Esophagus squamous epithelium (tissue), 5 donors: ENCODE measurements at places on chromosomes 5 and 9. TPM values are rescaled to one million over a fixed set of nuclear protein-coding genes. Genes with fewer than 3 reads are reported as not detected.

Gene KIF24
- total RNA-seq = 1.5 TPM

Gene ANKRD31
- 0.19 TPM for total RNA-seq

- no peak for DNase-seq
- H3K4me3 ChIP-seq = no peak overlapping the region
- H3K27me3 ChIP-seq = no peaks in the 10 kb centered on the region
- no peaks in the 10 kb centered on the region for H3K4me1 ChIP-seq
- no peaks in the 10 kb centered on the region for H3K36me3 ChIP-seq
- no peak overlapping the region for H3K27ac ChIP-seq
These were observed 36.2 kb downstream of the PHAX start for GRCh38 chr5:126636956-126637355.

DNA sequence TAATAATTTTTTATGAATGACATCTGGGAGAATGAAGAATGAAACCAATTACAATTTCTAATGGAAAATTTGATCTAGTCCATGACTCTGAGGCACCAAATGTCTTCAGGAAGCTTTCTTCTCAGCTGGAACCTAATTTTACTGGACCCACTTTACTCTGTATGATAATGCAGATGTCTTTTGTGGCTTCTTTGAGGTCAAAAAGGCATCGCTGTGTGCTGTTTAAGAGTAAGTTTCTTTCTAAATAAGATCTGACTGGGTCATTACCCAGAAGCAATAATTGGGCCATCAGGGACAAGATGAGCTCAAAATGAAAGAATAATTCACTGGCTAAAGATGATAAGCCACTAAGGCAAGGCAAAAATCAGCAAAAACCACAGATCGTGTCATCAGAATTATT, 633.4 kb downstream of the PSAT1 start:
- no peak overlapping the region for H3K27ac ChIP-seq
- no peak overlapping the region for H3K4me3 ChIP-seq
- no peaks in the 10 kb centered on the region for H3K36me3 ChIP-seq
- no peaks in the 10 kb centered on the region for H3K27me3 ChIP-seq

GRCh38 chr9:127014216-127014909, 99.8 kb downstream of the RALGPS1 start:
- no peaks in the 10 kb centered on the region for H3K27me3 ChIP-seq
- H3K27ac ChIP-seq = no peak overlapping the region
- H3K4me3 ChIP-seq = no peak overlapping the region
- no peak for DNase-seq

GRCh38 chr5:169384661-169385060, 83.7 kb upstream of the SLIT3 start:
- H3K4me1 ChIP-seq = no peaks in the 10 kb centered on the region
- no peaks in the 10 kb centered on the region for H3K27me3 ChIP-seq
- H3K36me3 ChIP-seq = no peaks in the 10 kb centered on the region
- no peak overlapping the region for H3K27ac ChIP-seq
- H3K4me3 ChIP-seq = no peak overlapping the region

DNA sequence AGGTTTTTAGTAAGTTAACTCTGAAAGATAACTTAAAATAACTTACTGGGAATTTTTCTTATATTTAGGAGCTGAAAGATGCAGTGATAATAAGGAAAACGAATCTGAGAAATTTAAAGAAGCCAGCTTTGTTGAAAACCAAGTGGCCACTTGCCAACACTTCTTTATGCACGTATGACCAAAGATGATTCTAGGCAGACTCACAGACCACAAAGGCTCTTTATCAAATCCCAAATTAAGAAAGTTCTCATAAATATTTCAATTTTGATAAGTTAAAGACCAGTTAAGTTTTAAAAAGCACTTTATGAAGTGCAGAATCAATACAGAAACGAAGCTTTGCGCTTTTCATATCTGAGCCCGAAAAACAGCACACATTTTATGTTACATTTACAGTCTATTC, 1.5 kb downstream of the AFF4 start:
- H3K4me3 ChIP-seq = peak overlapping the region; percentile 99
- H3K27ac ChIP-seq = peak overlapping the region; percentile 100
- DNase-seq = no peak
- peaks cover 7% of the 10 kb centered on the region for H3K4me1 ChIP-seq
- H3K27me3 ChIP-seq = no peaks in the 10 kb centered on the region
- H3K36me3 ChIP-seq = no peaks in the 10 kb centered on the region
